Activated gamma-delta T cell treated with Interleukin-2 at 50 U/mL for 16 hours (primary cell): ENCODE measurements at places on chromosomes 7 and 10.

- DNase-seq: no peak
Observed at GRCh38 chr7:6612819-6613218, 2.6 kb upstream of the ZNF853 start.

- peak; percentile 77 for DNase-seq
Observed at GRCh38 chr7:106022193-106022821, 59.2 kb downstream of the CDHR3 start.

- DNase-seq: no peak
Observed at GRCh38 chr10:4241724-4242345, 456.8 kb upstream of the KLF6 start.

DNA sequence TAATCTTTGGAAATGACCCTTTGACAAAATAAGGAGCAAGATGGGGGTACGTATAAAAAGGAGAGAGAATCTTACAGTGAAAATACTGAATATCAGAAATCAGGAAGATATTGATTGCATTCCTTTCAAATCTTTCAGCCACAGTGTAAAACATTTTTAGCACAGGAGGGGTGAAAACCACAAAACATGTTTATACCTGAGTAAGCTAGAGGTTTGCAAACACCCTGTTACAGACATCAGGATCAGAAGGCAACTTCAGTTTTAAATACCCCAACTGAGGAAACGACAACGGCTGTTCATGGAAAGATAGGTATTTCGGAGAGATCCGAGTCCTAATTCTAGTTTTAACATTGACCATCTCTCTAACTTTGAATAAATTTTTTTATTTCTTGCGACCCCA lies 69.1 kb upstream of the ITGB1 start:
- DNase-seq: no peak

DNA sequence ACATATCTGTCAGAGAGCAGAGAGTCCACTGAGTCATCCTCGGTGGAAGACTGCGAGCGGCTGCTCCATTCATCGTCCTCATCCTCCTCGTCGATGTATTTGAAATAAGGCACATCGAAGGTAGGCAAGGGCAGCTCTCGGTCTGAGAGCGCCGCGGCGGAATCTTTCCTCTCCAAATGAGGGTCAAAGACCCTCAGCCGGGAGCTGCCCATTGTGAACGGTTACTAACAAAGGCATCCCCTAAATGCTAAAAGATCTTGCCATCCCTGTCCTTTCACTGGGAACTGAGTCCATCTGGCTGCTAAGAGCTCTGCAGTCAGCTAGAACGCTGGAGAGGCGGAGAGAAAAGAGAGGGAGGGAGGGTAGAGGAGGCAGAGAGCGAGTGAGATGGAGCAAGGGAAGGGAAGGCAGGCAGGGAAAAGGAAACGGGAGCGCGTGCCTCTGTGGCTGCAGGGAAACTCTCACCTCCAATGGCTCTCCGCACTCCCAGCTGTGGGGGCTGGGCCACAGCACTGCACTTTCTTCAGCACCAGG lies 163.4 kb downstream of the RAPGEF5 start:
- no peak for DNase-seq
